ENCODE measurements at places on chromosomes 16 and 17.
A peak's percentile ranks its signal among the peaks of the same experiment; 100 is the strongest.

DNA sequence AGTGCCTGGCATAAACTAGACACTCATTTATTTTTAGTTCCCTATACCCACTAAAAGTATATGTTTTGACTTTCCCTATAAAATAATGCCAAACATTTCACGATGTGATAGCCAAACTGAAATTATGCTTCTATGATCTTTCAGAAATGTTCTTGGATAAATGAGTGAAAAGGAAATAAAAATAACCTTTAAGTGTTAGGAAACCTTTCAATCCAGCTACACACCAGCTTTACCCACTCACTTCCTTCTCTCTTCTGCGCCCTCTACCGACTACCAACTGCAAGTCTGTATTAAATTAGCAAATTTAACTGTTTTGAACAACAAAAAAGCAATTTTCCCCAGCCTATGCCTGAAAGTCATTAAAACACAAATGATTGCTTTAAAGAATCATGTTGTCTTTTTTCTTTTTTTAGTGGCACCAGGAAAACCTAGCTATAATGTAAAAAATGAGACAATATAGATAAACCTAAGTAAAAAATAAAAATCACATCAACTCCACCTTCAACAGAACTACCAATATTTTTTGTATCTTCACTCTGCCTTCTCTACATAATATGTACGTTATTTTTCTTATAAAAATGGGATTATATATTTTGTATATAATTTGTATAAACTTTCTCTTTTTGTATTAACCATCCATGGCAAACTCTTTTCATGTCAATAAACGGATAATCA is 13.2 kb upstream of the TMEM100 start:
- no peak for DNase-seq

DNA sequence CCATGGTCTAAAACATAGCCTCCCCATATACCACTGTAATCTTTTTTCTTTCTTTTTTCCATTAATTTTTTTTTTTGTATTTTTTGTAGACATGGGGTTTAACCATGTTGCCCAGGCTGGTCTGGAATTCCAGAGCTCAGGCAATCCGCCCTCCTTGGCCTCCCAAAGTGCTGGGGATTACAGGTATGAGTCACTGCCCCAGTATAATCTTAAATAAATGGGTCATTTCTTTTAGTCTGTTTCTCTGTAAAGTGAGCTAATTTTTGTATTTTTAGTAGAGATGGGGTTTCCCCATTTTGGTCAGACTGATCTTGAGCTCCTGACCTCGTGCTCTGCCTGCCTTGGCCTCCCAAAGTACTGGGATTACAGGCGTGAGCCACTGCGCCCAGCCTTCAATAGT is 5.7 kb upstream of the NME1 start:
- no peak for DNase-seq

GRCh38 chr16:8346294-8346693 is 244.0 kb downstream of the TMEM114 start:
- DNase-seq: no peak

- DNase-seq: no peak
These were observed 538 bp upstream of the RAPGEFL1 start for GRCh38 chr17:40176754-40177110.

- DNase-seq: peak; percentile 82
These were observed 1.5 kb upstream of the FAAP100 start for GRCh38 chr17:81553616-81554181.

DNA sequence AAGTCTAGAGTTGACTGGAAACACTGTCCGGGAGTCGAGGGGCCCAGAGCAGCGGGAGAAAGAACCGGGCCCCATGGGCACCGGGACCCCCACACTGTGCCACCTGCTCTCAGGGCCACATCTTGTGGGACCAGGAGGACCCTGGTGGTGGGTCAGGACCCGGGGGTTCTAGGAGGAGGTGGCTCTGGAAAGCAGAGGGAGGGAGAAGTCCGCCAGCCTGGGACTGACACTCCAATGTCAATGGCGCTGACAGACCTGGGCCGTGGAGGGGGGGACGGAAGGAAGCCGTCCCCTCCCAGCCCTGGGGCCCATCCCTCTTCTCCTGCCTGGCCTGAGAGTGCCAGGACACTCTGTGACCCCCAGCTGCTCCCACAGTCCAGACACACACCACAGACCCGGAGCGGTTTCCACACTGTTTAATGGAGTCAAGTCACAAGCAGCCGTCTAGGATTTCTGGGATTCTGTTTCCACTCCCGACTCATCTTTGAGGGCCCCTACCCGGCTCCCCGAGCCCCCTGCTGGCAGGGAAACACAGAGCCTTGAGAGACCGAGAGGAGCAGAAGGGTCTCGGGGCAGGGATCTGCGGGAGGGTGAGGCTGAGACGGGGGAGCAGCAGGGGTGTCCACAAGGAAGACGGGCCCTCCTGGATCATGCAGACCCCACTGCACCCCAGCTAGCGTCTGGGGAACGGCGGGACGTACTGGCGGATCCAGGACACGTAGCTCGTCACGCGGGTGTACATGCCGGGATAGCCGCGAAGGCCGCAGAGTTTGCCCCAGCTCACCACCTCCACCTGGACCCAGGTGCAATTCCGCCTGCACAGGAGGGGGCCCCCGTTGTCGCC is 23.5 kb upstream of the UBE2I start:
- no peak for DNase-seq

- no peak for DNase-seq
These were observed 33.2 kb upstream of the MEAK7 start for GRCh38 chr16:84537491-84538151.

GRCh38 chr16:27264151-27264550 is 4.4 kb downstream of the NSMCE1 start:
- no peak for DNase-seq

- no peak for DNase-seq
These were observed 447.3 kb upstream of the MAF start for GRCh38 chr16:80047842-80048241.

DNA sequence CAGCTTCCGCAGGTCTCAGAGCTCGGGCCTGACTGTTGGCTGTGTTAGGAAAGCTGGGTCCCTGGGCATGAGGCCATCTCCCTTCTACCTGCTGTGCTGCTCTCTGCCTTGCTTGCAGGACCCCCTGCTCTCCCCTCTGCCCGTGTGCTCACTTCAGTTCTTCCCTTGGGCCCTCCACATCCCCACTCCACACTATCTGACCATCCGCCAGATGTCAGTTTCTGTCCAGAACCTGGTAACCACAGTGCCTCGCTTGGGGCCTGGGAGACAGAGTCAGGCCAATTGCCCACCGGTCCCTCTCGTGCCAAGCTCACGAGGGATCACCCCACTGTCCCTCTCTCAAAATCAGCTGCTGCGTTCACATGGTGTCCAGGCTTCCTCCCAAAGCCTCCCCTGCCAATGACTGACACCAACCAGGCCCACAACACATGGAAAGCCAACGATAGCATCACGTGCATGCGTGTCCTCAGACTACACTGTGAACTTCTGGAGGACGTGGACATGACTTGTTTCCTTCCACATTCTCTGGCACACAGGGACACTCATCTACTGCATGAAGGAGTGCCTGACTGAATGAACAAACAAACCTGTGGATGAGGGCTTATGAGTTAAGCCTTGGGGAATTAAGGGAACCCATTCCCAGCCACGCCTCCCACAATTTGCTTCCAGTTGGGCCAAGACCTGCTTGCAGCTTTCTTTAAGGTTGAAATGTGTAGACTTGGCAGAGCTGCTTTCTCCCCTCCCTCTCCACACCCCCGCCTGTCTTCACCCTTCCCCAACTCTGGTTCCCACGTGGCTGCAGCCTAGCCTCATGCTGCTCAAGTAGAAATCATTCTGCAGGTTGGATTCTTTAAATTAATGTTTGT is 72.5 kb upstream of the ZNF423 start:
- DNase-seq: no peak

DNA sequence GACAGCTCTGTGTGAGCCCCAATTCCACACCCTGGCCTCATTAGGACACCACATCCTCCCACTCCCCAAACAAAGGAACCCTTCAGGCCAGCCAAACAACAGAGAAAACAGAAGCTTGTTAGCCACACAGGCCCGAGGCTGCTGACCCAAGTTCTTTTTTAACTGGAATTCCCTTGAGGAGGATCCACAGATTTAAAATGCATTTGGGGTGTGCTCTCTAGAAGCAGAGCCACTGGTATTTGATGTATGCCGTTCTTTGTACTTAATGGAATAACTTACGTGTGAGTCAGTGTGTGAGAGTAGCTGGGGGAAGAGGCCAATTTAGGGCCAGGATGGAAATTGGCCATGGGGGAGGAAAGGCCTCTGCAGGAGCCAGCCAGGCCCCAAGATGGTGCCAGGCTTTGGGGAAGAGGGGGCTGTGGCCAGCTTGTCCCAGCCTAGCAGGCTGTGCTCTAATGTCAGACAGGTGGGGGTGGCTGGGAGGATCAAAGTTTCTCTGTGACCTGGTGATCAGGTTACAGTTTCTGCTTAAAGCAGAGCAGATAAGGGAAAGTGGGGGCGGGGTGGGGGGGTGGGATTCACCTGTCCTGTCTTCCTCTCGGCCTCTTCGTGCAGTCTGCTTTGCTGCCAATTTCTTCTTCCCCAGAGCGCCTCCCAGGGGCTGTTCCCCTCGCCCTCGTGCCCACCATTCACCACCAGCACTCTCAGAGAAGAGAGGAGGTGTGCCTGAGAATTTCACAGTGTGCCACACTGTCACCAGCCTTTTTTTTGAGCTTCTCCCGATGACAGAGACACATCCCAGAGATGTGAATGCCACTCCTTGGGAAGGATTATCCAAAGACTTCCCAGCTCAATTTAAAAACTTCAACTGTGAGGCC is 50.8 kb downstream of the TOM1L2 start:
- no peak for DNase-seq

DNA sequence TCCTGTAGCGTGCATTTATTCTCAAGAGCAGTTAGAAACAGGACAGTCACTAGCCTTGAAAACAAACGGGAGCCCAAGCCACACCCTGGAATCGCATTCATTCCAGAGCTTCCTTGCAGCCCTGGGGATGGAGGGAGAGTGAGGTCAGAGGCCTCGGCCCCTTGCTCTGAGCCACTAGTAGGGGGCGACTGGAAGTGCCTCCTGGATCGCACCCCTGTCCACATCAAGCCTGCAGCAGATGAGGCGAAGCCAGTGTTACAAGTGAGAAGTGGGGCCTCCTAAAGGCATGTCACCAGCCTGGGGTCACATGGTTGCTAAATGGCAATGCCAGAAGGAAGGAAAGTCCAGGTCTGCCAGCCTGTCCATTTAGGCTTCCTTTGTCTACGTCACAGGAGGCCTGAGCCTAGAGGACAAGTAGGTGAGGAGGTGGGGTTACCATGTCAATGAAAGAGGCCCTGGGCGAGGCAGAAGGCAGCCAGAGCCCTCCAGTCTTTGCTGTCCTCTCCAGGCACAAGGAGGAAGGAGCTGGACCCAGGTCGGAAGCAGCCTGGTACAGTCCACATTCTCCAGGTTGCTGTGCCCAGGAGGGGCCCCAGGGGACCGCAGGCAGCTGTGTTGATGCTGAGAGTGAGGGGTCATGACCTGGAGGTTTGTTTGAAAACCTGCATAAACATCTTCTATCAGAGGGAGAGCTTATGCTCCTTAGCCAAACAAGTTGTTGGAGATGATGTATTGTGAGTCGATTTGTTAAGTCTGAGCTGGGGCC is 3.0 kb upstream of the RCVRN start:
- DNase-seq: no peak

GRCh38 chr17:1001640-1002411 is 4.9 kb downstream of the TIMM22 start:
- DNase-seq: no peak

- no peak for DNase-seq
These were observed 108.3 kb downstream of the MAP2K4 start for GRCh38 chr17:12128946-12129345.

DNA sequence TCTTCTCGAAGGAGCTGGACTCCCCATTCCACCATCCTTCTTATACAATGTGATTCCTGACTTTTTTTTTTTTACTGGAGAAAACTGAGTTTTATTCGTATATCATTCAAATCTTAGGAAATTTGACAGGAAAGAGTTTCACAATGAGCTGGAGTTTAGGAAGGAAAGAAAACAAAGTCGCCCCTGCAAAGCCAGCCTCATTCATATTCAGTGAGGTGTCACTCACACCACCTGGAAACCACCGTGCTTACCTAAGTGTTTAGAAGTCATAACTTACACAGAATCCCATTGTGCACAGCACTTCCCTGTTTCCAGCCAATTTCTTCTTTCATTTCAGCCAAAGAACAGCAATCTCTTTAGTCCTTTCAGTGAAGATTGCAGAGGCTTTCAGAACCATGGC is 90.3 kb upstream of the CHMP6 start:
- DNase-seq: no peak

GRCh38 chr17:48960834-48961515 is 7.4 kb downstream of the GIP start:
- no peak for DNase-seq

- no peak for DNase-seq
These were observed 2.3 kb downstream of the SPG7 start for GRCh38 chr16:89510526-89510925.

- DNase-seq: no peak
These were observed 21.5 kb downstream of the TMEM235 start for GRCh38 chr17:78252701-78253635.

DNA sequence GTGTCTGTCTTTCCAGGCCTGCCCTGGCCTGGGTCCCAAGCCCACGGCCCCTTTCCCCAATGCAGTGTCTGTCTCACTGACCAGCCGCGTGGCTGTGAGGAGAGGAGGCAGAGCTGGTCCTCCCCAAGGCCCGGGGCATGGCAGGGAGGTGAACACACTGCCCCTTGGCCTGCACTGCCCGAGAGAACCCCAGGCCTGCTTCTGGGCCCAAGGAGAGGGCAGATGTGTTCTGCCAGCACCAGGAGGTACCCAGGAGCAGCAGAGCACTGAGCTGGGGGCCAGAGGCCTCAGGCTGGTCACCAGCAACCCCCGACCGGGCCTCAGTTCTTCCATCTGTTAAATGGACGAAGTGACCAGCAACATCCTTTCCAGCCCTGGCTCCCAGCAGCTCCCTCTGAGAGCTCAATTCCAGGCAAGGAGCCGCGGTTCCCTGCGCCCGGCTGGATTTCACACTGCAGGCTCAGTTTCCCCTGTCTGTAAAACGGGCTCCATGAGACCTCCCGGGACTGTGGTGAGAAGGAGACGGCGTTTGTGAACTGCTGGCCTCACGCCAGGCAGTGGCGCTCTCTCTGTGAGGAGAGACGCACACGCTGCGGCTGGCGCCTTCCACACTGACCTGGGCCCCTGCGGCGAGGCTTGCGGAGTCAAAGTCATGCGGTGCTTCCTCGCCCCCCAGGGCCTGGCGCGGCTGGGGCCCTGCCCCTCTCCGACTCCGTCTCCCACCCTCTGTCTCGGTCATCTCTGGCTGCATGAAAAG is 8.1 kb upstream of the ZFPM1 start:
- no peak for DNase-seq

- no peak for DNase-seq
These were observed 16.4 kb upstream of the METRNL start for GRCh38 chr17:83062818-83063671.
